ENCODE measurements at places on chromosomes 7 and 10.

- no peak for DNase-seq
Observed at GRCh38 chr10:63054889-63055611, 78.1 kb upstream of the NRBF2 start.

GRCh38 chr7:8592167-8592566 is 158.8 kb downstream of the NXPH1 start:
- no peak for DNase-seq

GRCh38 chr10:9302140-9302746 is 1247.8 kb downstream of the GATA3 start:
- DNase-seq, result peak; percentile 80

- DNase-seq, result no peak
Observed at GRCh38 chr10:56912043-56912442, 551.0 kb upstream of the ZWINT start.

GRCh38 chr10:113957013-113957412 is 86.7 kb upstream of the ADRB1 start:
- DNase-seq, result no peak

- no peak for DNase-seq
Observed at GRCh38 chr7:45390731-45391130, 183.4 kb upstream of the ADCY1 start.
